Left ventricle myocardium superior (tissue), 1 donor: ENCODE measurements at places on chromosomes 5 and 9.

GRCh38 chr5:31614151-31615020 lies 24.5 kb upstream of the PDZD2 start:
- DNase-seq = no peak

GRCh38 chr9:3687145-3687544 lies 161.3 kb upstream of the RFX3 start:
- no peak for DNase-seq

- DNase-seq = no peak
Measured at GRCh38 chr5:107476783-107477182, 194.0 kb downstream of the EFNA5 start.

- DNase-seq = peak; percentile 58
Measured at GRCh38 chr9:131627648-131628458, 82.5 kb downstream of the PRRT1B start.

DNA sequence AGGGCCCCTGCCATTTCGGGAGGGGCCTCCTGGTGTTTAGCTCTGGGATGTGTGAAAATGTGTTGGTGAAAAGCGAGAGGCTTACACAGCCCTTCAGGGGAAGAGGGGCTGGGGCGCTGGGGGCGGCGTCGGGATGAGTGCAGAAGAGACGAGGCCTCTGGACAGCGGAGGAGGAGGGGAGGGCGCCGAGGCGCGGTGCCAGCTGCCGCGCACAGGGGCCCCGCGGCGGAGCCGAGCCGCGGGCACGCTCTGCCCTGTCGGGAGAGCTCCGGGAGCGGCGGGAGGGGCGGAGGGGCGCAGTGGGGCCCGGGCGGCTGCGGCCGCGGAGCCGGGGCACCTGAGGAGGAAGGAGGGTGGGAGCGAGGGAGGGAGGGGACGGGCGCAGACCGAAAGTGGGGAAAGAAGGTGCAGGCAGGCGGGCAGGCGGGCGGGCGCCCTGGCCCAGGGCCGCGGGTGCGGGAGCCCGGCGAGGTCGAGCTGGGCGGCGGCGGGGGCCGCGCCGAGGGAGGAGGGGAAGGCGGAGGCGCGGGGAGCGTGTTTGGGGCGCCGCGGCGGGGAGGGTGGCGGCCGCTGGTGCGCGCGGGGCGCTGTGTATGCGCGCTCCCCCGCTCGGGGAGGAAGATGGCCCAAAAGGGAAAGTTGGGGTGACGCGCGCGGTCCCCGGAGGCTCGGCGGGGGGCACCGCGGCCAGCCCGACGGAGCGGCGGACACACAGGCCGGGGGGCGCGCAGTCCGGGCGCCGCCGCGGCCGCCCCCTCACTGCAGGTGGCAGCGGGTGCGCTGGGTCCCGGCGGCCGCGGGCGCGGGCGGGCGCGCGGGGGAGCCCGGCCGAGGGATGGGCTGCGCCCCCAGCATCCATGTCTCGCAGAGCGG lies at the start of gene PDE8B:
PDE8B (plus strand) TSS at position 590 of the 873 bp plus-strand sequence; CDS start at position 836, 246 bp downstream.
- peak; percentile 29 for DNase-seq

DNA sequence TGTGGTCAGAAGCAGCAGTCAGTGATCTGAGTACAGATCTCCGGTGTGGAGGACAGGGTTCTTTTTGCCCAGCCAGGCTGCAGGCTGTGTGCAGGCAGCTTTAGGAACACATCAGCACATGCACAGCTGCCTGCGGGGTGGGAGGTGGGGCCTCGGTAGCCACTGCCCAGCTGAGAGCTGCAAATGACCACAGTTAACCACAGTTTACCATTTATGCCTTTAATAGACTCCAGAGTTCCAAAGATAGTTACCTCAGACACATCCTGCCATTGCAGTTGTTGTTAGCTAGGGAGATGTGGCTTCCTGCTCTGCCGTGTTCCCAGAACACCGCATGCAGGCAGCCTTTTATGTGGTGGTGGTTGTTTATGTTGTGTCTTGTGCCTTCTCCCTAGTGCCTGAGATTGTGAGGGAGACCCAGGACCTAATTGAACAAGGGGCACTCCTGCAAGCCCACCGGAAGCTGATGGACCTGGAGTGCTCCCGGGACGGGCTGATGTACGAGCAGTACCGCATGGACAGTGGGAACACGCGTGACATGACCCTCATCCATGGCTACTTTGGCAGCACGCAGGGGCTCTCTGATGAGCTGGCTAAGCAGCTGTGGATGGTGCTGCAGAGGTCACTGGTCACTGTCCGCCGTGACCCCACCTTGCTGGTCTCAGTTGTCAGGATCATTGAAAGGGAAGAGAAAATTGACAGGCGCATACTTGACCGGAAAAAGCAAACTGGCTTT lies 10.2 kb downstream of the EXOC3 start:
- peak; percentile 19 for DNase-seq

GRCh38 chr5:85484982-85485574 lies 1100.4 kb upstream of the EDIL3 start:
- DNase-seq = no peak

DNA sequence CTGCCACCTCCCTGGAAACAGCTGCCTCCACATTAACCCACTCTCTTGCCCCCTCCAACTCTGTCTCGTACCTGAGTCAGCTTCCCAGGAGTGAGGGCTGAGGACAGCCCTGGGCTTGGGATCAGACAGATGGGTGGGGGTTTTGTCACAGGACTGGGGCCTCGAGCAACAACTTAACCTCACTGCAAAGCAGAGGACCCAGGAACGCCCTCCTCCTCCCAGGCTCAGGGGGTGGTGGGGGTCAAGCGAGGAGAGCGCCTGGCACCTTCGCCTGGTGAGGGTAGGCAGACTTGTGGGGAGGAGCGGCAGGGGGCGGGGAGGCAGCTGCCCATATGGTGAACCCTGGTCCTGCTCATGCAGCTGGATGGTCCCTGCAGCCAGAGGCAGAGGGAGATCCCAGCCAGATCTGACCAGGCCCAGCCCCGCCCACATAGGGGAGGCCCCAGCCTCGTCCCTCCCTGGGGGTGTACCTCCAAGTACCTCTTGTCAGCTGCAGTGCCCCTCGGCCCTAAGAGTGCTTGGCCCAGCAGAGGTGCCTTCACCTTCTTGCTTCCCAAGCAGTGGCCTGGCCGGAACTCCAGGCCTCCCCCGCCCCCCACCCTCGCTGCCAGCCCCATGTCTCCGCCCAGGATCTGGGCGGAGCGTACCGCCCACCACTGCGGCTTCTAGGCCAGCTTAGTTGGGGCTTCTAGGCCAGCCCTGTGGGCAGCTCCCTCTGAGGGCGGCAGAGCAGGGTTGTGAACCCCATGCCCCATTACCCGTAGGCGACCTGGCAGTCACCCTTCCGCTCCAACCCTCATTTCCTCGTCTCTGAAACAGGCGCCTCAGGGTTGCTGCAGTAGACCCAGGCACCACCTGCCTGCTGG lies at the start of gene SARDH:
SARDH (minus strand) TSS at position 579 of the 866 bp plus-strand sequence. CDS start 4,179 bp downstream, outside the sequence.
- peak; percentile 72 for DNase-seq

GRCh38 chr5:169695025-169695625 lies 58.0 kb downstream of the DOCK2 start:
- DNase-seq = no peak

GRCh38 chr5:167339205-167339604 lies 952.2 kb upstream of the WWC1 start:
- no peak for DNase-seq

GRCh38 chr5:77852068-77852513 lies 76.0 kb upstream of the TBCA start:
- DNase-seq = no peak

GRCh38 chr5:55031492-55031891 lies 7.4 kb downstream of the GZMK start:
- no peak for DNase-seq

GRCh38 chr5:108521011-108521700 lies 139.3 kb upstream of the FBXL17 start:
- no peak for DNase-seq

DNA sequence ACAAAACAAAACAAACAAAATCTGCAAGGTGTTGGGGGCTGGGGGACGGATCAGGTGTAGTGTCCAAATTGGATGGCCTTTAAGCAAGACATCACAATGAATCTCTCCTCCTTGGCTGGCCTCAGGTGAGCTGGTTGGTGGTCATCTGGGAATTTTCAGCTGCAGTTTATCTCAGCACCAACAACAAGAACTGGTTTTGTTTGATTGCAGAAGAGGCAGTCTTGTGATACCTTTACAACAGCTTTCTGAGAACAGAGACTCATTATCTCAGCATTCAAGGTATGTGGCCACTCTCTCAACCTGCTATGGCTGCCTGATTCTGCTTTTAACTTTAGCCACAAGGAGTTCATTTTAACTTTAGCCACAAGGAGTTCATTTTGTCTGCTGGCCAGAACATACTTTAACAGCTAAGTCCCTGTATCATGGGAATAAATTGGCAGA lies 1543.4 kb downstream of the EFNA5 start:
- no peak for DNase-seq

DNA sequence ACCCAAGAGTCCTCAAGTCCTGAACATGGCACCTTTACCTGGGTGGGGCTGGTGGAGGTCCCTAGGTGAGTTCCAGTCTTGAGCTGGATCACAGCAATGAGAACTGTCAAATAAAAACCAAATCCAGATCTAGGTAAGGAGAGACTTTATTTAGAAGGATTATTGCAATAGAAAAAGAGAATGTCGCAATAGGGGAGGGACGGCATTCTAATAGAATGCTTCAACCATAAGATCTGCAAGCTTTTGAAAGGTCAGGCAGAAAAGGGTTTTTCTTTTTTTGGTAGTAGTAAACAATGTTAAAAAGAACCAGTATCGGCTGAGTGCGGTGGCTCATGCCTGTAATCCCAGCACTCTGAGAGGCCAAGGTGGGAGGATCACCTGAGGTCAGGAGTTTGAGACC lies 5.2 kb upstream of the GCNT1 start:
- no peak for DNase-seq

DNA sequence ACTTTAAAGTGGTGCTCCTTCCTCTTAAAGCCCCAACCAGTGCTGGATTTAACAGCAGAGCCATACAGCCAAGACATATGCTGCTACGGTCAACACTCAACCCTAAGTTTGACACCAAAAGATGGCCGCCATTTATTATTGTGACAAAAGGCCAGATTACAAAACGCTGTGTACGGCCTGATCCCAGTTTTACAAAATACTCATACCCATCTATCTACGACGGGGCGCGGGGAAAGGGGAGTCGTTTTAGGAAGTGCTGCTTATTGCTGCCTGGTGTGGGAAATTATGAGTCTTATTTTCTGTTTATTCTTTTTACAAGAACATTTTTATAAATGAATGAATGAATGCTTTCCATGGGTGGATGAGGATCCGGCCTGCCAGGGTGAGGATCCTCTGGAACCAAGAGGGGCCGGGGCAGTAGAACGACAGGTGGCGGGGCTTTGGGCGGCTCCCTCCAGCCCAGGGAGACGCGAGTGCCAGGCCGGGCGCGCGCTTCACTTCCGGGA lies 457 bp upstream of the IDNK start:
- no peak for DNase-seq

DNA sequence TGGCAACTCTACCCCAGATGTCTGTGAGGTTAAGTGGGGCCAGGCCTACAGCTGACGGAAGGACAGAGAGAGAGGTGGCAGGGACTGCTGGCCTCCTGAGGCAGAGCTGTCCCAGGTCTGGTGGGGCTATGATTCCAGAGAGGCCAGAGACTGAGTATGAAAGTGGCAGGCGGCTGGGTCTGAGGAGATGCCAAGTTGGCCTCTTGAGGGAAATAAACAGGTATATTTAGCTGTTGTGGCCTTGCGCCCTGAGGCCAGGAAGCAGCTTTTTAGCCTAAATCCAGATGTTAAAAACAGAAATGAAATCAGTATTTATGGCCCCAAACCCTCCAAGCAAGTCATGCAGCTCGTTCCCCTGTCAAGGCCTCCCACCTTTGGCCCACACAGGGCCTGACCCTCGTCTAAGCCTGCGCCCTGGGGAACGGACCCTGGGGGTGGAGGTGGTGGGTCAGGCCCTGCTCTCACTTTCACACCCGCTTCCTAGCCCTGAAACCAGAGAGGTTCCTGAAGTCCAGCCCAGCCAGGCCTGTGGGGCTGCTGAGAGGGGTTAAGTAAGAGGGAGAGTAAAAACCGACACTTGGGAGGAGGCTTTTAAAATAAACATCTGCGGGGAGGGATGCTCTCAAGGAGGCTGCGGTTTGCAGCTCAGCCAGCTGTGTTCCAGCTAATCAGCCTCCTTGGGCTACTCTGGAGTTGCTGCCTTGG lies 18.7 kb downstream of the PCDHGC5 start:
- peak; percentile 72 for DNase-seq

- no peak for DNase-seq
Measured at GRCh38 chr9:10168241-10168640, 444.6 kb downstream of the PTPRD start.
